ENCODE measurements at places on chromosomes 11 and 22. TPM values are rescaled to one million over a fixed set of nuclear protein-coding genes. Genes with fewer than 3 reads are reported as not detected.

DNA sequence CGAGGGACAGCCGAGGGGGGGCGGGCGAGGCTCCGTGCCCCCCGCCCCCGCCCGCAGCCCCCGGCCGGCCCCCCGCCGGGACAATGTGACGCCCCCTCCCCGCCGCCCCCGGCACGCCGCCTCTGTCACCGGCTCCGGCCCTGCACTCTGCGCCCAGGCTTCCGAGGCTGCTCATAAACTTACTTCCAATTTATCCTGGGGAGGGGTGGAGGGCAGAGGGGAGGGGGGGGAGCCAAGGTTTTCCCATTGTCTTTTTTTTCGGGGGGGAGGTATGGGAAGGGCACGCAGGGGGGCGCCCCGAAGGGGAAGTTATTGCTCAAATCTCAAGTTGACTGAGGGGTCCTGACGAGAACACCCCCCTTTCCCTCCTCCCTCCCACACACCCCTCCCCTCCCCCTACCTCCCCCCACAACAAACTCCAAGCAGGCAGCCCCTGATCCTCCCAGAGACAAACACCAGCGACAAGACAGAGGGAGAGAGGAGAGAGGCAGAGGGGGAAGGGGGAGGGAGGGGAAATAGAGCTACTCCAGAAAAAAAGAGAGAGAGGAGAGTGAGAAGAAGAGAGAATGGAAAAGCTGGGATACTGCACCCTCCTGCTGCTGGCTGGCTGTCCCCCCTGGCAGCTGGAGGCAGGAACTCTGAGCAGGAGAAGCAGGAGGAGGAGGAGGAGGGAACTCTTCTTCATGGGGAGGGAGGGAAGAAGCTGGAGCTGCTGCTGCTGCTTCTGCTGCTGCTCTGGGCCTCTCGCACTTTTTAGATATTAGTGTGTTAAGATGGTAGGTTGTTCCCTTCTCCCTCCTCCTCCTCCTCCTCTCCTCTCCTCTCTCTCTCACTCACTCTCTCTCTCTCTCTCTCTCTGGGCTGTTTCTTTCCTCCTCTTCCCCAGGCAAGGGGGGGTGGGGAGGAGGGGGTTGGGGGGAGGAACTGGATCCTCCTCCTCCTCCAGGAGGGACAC, 631 bp downstream of the PHF21A start:
- DNase-seq = peak; percentile 6

- no peak for DNase-seq
These were observed 93.8 kb upstream of the ALX4 start for GRCh38 chr11:44403587-44404273.

RFPL2 gene
- polyA plus RNA-seq = 1.9 TPM

PNPLA3 gene
- not detected for polyA plus RNA-seq

OR51L1 gene
- polyA plus RNA-seq = not detected
